ENCODE measurements at places on chromosomes 1 and 21. TPM values are rescaled to one million over a fixed set of nuclear protein-coding genes. Genes with fewer than 3 reads are reported as not detected.

GRCh38 chr1:227777156-227777555, 38.3 kb upstream of the PRSS38 start:
- H3K27ac ChIP-seq, result no peak overlapping the region
- no peak overlapping the region for H3K4me3 ChIP-seq
- peaks cover 43% of the 10 kb centered on the region for H3K4me1 ChIP-seq
- H3K27me3 ChIP-seq, result no peaks in the 10 kb centered on the region

DNA sequence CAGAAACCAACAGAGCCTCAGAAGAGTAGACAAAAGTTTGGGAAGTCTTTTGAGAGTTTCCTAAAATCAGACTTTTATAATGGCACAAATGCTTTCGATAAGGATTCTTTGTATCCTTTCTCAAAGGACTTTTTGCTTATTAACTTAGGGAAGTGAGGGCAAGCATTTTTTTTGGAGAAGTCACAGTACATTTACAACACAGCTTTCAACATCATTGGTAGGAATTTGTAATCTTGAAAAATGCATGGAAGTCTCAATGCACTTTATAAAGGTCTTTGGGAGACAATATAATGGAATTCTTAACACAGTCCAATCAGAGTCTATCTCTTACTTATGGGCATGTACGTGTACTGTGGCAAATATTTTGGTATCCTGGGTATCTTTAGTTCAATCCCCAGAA, 325.8 kb upstream of the NR5A2 start:
- peaks cover 19% of the 10 kb centered on the region for H3K27me3 ChIP-seq
- H3K27ac ChIP-seq, result no peak overlapping the region
- no peak overlapping the region for H3K4me3 ChIP-seq
- no peaks in the 10 kb centered on the region for H3K36me3 ChIP-seq

GRCh38 chr1:154182344-154183045, 9.4 kb downstream of the TPM3 start:
- peaks cover 40% of the 10 kb centered on the region for H3K36me3 ChIP-seq
- peaks cover 50% of the 10 kb centered on the region for H3K4me1 ChIP-seq
- peak overlapping the region; percentile 99 for H3K27ac ChIP-seq
- DNase-seq, result peak; percentile 92
- peak overlapping the region; percentile 99 for H3K4me3 ChIP-seq
- peaks cover 2% of the 10 kb centered on the region for H3K27me3 ChIP-seq

GRCh38 chr1:174580801-174581200, 133.0 kb downstream of the GPR52 start:
- H3K4me1 ChIP-seq, result no peaks in the 10 kb centered on the region
- no peak for DNase-seq
- H3K4me3 ChIP-seq, result no peak overlapping the region
- peaks cover 13% of the 10 kb centered on the region for H3K36me3 ChIP-seq

GRCh38 chr21:38159355-38159754, 97.4 kb upstream of the KCNJ15 start:
- peak; percentile 52 for DNase-seq
- no peaks in the 10 kb centered on the region for H3K36me3 ChIP-seq
- H3K4me3 ChIP-seq, result no peak overlapping the region
- H3K27me3 ChIP-seq, result no peaks in the 10 kb centered on the region
- no peaks in the 10 kb centered on the region for H3K4me1 ChIP-seq

- peaks cover 12% of the 10 kb centered on the region for H3K27me3 ChIP-seq
- no peak overlapping the region for H3K27ac ChIP-seq
- H3K4me3 ChIP-seq, result no peak overlapping the region
- no peaks in the 10 kb centered on the region for H3K36me3 ChIP-seq
- no peak for DNase-seq
- H3K4me1 ChIP-seq, result no peaks in the 10 kb centered on the region
Observed at GRCh38 chr1:37647281-37647680, 12.6 kb upstream of the RSPO1 start.

GRCh38 chr1:223730479-223731132, 18.3 kb downstream of the CAPN2 start:
- peaks cover 61% of the 10 kb centered on the region for H3K4me1 ChIP-seq
- peak overlapping the region; percentile 22 for H3K27ac ChIP-seq
- no peak overlapping the region for H3K4me3 ChIP-seq
- no peak for DNase-seq
- H3K27me3 ChIP-seq, result no peaks in the 10 kb centered on the region

DNA sequence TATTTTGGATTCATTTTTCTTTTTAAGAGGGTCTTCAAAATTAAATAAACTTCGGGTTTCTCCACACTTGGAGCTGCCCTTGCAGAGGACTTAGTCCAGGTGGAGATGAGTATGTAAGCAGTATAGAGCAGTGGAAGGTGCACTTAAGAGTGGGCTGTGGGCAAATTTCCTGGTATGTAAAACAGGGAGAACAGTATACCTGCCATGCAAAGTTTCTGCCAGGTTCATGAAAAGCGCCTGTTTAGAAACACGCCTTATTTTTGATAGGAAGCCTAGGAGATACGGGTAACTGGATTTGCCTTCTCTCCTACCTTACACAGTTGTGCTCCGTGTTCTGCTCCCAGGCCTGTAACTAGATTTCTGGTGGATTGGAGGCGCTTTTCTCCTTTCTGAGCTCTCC, 1.2 kb downstream of the KDM4A start:
- peaks cover 44% of the 10 kb centered on the region for H3K4me1 ChIP-seq
- peak overlapping the region; percentile 92 for H3K4me3 ChIP-seq
- peaks cover 27% of the 10 kb centered on the region for H3K36me3 ChIP-seq
- H3K27me3 ChIP-seq, result no peaks in the 10 kb centered on the region
- no peak for DNase-seq
- peak overlapping the region; percentile 59 for H3K27ac ChIP-seq

The HSPG2 gene
- 1.0 TPM for total RNA-seq

DNA sequence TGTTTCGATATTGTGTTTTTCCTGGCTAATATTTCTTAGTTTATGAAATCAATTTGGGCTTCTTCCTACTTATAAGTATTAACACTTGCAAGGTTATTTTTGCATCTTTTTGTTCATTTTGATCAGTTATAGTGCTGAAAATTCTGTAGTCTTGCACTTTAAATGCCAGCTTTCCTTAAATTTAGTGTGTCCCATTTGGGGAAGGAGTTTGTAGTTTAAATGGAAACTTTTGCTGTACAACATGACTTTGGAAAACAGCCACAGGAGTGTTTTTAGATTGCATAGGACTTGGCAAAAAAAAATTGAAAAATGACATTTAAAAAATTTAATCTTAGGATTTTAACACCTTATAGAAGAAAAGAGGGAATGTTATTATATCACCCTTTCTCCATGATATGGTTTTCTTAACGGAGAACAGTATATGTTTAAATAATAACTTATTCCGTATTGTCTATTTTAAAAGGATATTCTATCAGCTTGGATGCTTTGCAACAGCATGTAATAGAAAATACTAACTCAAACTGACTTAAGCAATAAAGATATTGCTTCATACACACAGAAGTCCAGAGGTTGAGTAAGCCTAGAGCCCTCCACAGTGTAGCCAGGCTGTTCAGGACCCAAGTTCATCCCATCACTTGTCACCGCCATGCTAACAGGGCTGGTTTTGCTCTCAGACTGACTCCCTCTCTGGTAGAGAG, 53.8 kb downstream of the LYPLAL1 start:
- peaks cover 4% of the 10 kb centered on the region for H3K36me3 ChIP-seq
- no peaks in the 10 kb centered on the region for H3K27me3 ChIP-seq
- H3K4me1 ChIP-seq, result no peaks in the 10 kb centered on the region
- H3K27ac ChIP-seq, result no peak overlapping the region
- no peak overlapping the region for H3K4me3 ChIP-seq
- DNase-seq, result no peak

- H3K4me1 ChIP-seq, result peaks cover 58% of the 10 kb centered on the region
- H3K36me3 ChIP-seq, result peaks cover 24% of the 10 kb centered on the region
- H3K27me3 ChIP-seq, result no peaks in the 10 kb centered on the region
- peak; percentile 51 for DNase-seq
- H3K4me3 ChIP-seq, result peak overlapping the region; percentile 83
- H3K27ac ChIP-seq, result peak overlapping the region; percentile 90
Observed at GRCh38 chr1:43975249-43975961, 645 bp downstream of the ATP6V0B start.

The ATAD3C gene
- 0.38 TPM for total RNA-seq

DNA sequence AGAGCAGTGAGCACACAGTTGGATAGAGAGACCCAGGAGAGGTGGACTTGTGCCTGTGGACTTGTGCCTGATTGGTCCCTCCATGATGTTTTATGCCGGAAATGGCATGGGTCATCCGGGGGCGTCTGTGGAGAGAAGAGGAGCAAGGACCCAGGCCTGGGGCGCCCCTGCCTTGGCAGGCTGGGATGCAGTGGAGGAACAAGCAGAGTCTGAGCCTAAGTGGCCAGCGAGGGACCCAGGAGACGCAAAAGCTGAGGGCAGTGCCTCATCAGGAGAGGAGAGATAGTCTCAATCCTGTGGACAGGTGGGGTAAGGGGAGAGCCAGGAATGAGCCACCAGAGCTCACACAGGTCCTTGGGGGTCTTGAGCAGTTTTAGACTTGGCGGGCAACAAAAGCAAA, 146.9 kb downstream of the PCBP3 start:
- no peaks in the 10 kb centered on the region for H3K36me3 ChIP-seq
- DNase-seq, result no peak
- no peak overlapping the region for H3K4me3 ChIP-seq
- H3K27ac ChIP-seq, result no peak overlapping the region

- no peak overlapping the region for H3K4me3 ChIP-seq
- H3K36me3 ChIP-seq, result no peaks in the 10 kb centered on the region
- no peak overlapping the region for H3K27ac ChIP-seq
- DNase-seq, result no peak
- H3K4me1 ChIP-seq, result no peaks in the 10 kb centered on the region
- peaks cover 7% of the 10 kb centered on the region for H3K27me3 ChIP-seq
Observed at GRCh38 chr21:36725793-36726386, 27.0 kb downstream of the SIM2 start.

DNA sequence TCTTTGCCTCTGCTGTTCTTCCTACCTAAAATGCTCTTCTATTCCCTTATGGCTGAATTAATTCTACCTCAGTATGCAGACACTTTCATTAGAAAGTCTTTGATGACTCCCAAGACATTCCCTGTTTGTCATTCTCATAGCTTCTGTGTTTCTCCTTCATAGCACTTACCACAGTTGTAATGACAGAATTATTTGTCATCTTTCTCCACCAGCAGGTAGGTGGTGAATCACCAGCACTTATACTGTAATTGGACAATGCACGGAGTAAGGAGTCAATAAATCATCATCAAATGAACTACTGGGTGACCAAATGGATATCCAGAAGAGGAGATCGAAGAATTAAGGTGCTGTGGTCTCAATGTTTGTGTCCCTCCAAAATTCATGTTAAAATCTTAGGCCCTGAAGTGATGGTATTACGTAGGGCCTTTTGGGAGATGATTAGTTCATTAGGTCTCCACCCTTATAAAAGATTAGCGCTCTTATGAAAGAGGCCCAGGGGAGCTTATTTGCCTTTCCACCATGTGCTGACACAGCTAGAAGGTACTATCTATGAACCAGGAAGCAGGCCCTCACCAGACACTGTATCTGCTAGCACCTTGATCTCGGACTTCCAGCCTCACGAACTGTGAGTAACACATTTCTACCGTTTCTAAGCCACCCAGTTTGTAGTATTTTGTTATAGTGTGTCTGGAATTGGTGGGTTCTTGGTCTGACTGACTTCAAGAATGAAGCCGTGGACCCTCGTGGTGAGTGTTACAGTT, 2.4 kb upstream of the CCT8 start:
- no peaks in the 10 kb centered on the region for H3K27me3 ChIP-seq
- H3K27ac ChIP-seq, result peak overlapping the region; percentile 90
- DNase-seq, result no peak
- peaks cover 62% of the 10 kb centered on the region for H3K4me1 ChIP-seq
- peaks cover 16% of the 10 kb centered on the region for H3K36me3 ChIP-seq
- peak overlapping the region; percentile 82 for H3K4me3 ChIP-seq

GRCh38 chr1:67188137-67188536, 21.9 kb downstream of the IL23R start:
- no peaks in the 10 kb centered on the region for H3K36me3 ChIP-seq
- peaks cover 6% of the 10 kb centered on the region for H3K4me1 ChIP-seq
- H3K27ac ChIP-seq, result no peak overlapping the region
- no peak for DNase-seq
- H3K27me3 ChIP-seq, result peaks cover 3% of the 10 kb centered on the region

GRCh38 chr1:93253516-93253915, 73.0 kb downstream of the CCDC18 start:
- H3K27me3 ChIP-seq, result no peaks in the 10 kb centered on the region
- H3K4me1 ChIP-seq, result no peaks in the 10 kb centered on the region
- peaks cover 54% of the 10 kb centered on the region for H3K36me3 ChIP-seq

- H3K27ac ChIP-seq, result peak within 1 kb of the TSS; percentile 89
- peak; percentile 95 for DNase-seq
- peak within 1 kb of the TSS; percentile 94 for H3K4me3 ChIP-seq
- H3K36me3 ChIP-seq, result no peaks in the 10 kb centered on the region
- H3K4me1 ChIP-seq, result peaks cover 30% of the 10 kb centered on the region
- H3K27me3 ChIP-seq, result no peaks in the 10 kb centered on the region
Observed at GRCh38 chr1:1471389-1472052, at the start of gene ATAD3B. Gene ATAD3B, plus strand, starts transcription at chr1:1471765. Its CDS starts 120 bp downstream, at chr1:1471885.

GRCh38 chr1:116777831-116778830, 23.9 kb downstream of the CD2 start:
- H3K27me3 ChIP-seq, result no peaks in the 10 kb centered on the region
- H3K27ac ChIP-seq, result peak overlapping the region; percentile 80
- H3K36me3 ChIP-seq, result peaks cover 42% of the 10 kb centered on the region
- H3K4me3 ChIP-seq, result peak overlapping the region; percentile 38

The SPRR2D gene
- total RNA-seq, result not detected

- H3K4me3 ChIP-seq, result no peak overlapping the region
- H3K4me1 ChIP-seq, result peaks cover 7% of the 10 kb centered on the region
- no peak overlapping the region for H3K27ac ChIP-seq
Observed at GRCh38 chr1:19613171-19613703, 30.9 kb upstream of the NBL1 start.

The WNT3A gene
- total RNA-seq, result not detected

DNA sequence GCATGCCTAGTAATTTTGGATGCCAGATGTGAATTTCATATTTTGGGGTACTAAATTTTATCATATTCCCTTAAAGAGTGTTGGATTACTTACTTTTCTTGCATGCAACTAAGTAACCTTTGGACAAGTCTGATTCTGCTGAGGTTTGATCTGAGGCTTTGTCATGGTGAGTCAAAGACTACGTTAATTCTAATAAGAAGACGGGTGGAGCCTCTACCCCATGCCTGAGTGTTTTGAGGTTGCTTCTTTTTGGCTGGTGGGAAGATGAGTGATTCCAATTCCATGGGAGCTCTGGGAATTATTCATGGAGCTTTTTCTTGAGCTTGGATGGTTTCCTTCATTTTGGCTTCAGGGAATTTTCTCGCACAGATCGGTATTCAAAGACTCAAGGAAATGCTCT, 11.6 kb upstream of the PCP4 start:
- H3K27me3 ChIP-seq, result no peaks in the 10 kb centered on the region
- DNase-seq, result no peak
- H3K36me3 ChIP-seq, result no peaks in the 10 kb centered on the region
- no peaks in the 10 kb centered on the region for H3K4me1 ChIP-seq
- no peak overlapping the region for H3K4me3 ChIP-seq
